ENCODE measurements at places on chromosomes 7 and 10.

GRCh38 chr10:26642896-26643653, 54.4 kb upstream of the PDSS1 start:
- DNase-seq: no peak

DNA sequence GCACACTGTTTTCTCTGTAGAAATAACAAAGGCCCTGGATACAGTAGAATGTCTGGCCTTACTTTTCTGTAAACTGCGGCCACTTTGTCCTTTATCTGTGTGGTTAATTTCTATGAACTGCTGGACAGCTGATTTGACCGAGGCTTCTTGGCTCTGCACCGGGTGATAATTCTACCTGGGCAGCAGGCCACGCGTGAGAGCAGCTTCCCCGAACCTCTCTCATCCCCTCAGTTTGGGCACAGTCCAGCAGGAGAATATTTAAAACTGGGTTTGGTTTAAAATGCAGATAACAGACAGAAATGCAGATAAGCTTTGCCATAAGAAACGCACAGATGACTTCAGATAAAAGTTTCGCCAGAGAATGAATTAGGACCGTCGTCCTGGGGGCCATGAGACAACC, 81.0 kb downstream of the CELF2 start:
- DNase-seq: no peak

GRCh38 chr10:97399843-97400545, 1.1 kb downstream of the RRP12 start:
- DNase-seq: no peak

DNA sequence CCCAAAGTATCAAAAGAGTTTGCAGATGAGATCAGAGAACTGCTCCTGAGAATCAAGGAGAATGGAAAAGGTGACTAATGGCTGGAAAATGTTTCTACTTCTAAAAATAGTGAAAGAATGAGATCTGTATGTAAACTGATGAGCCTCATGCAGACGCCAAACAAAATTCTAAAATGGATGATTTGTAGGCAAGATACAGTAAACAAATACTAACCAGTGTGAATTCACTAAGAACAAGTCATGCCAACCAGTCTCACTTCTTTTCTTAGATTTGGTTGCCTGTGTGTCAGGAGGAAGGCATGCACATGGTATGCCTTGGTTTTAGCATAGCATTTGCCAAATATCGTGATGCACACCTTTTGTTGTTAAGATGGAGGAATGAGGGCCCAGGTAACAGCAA, 94.9 kb upstream of the PIK3CG start:
- no peak for DNase-seq
